ENCODE measurements at places on chromosomes 1 and 21. TPM values are rescaled to one million over a fixed set of nuclear protein-coding genes. Genes with fewer than 3 reads are reported as not detected.

GRCh38 chr21:40686526-40686925 is 160.4 kb downstream of the DSCAM start:
- H3K27me3 ChIP-seq, result no peaks in the 10 kb centered on the region
- peaks cover 17% of the 10 kb centered on the region for H3K4me1 ChIP-seq
- DNase-seq, result no peak
- no peaks in the 10 kb centered on the region for H3K36me3 ChIP-seq
- H3K4me3 ChIP-seq, result no peak overlapping the region

GRCh38 chr1:191641420-191642260 is 516.6 kb upstream of the RGS18 start:
- H3K4me3 ChIP-seq, result no peak overlapping the region
- DNase-seq, result no peak
- H3K27me3 ChIP-seq, result no peaks in the 10 kb centered on the region
- no peaks in the 10 kb centered on the region for H3K4me1 ChIP-seq
- no peak overlapping the region for H3K27ac ChIP-seq

DNA sequence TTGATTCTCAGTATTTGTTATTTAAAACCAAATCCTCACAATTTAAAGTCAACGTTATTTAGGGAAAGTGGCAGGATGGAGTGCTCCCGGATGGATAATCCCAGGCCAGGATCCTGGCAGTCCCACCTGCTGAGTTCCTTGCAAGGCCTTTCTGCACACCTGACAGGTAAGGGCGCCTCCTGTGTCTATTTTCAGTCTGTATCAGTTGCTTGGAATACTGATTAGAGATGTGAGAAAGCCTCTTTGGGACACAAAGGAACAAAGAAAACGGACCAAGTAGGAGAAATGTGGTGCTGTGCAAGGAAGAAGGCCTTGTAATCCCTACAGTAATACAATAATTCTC is 12.2 kb downstream of the STYXL2 start:
- peak; percentile 64 for DNase-seq
- no peak overlapping the region for H3K27ac ChIP-seq
- H3K36me3 ChIP-seq, result no peaks in the 10 kb centered on the region
- H3K4me3 ChIP-seq, result no peak overlapping the region
- H3K27me3 ChIP-seq, result no peaks in the 10 kb centered on the region

DNA sequence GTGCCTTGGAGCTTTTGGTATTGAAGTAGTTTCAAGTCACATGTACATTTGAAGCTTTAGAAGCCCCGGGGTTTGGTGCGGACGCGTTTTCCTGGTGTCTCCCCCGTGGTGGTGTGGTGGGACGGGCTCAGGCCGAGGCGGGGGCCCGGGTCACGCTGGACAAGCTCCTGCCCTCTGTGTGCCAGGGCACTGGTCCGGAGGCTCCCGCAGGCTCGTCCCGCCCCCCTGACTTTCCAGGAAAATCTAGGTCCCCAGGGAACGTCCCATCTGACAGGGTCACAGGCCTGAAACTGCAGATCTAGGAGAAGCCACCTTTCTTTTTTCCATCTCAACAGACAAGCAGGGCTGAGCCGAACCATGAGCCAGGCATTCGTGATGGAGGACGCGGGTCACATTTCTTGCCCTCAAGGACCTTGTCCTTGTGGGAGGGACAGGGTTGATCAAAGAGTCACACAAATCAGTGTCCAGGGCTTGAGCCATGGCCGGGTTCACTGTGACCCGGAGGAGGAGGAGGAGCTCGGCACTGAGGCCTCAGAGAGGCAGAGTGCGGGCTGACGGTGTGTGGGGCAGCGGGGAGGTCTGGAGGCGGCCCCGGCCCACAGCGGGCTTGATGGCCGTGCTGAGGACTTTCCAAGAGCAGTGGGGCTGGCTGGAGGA is 1.6 kb downstream of the DMRTB1 start:
- H3K4me1 ChIP-seq, result no peaks in the 10 kb centered on the region
- H3K4me3 ChIP-seq, result no peak overlapping the region
- DNase-seq, result no peak
- no peaks in the 10 kb centered on the region for H3K36me3 ChIP-seq
- no peaks in the 10 kb centered on the region for H3K27me3 ChIP-seq

DNA sequence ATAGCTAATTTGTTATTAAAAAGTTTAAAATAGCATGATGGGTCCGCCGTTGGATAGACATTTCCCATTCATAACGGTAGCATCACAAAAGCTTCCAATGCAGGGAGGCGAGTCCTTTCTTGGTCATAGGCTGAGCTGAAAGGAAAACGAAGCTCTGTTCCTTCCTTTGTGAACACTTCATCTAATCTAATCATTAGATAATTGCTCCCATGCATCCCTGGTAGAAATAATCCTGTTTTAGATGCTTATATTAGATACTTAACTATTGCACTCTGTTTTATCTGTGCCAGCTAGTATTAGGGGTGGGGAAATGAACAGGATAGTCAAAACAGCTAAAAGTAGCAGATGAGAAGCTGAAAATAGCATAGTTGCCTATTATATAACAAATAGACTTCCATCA is 215.0 kb downstream of the SLC35F3 start:
- H3K27ac ChIP-seq, result no peak overlapping the region
- H3K36me3 ChIP-seq, result no peaks in the 10 kb centered on the region
- H3K4me3 ChIP-seq, result no peak overlapping the region
- no peak for DNase-seq

DNA sequence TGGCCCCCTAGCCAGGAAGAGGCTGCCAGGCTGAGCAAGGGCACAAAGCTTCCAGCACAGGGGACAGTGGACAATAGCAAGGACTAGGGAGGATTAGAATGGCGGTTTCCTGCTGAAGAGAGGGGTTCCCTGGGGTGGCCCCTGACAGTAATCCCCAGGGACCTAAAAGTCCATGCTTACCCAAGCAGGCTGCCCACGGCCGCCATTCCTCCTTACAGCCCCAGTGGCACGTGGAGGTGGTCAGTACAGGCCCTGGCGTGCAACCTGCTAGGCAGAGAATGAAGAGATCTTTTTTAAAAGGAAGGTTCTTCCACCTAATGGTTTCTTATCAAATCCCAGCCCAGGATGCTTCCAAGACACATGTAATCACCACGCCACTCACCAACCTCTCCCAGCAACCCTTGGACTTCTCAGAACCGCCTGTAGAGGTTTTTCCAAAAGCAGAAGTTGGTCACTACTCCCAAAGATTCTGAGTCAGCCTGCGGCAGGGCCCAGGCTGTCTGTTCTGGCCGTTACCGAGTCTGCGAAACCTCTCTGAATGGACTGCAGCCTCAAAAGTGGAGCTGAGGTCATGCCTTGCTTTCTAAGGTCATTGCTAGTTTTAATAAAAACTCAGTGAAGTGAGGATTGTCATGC is 926 bp downstream of the MRPL55 start:
- no peaks in the 10 kb centered on the region for H3K27me3 ChIP-seq
- H3K4me3 ChIP-seq, result peak overlapping the region; percentile 94
- H3K4me1 ChIP-seq, result peaks cover 5% of the 10 kb centered on the region
- H3K27ac ChIP-seq, result no peak overlapping the region

GRCh38 chr1:61241411-61241838 is 159.1 kb downstream of the NFIA start:
- H3K4me3 ChIP-seq, result no peak overlapping the region
- H3K4me1 ChIP-seq, result peaks cover 3% of the 10 kb centered on the region
- DNase-seq, result no peak
- no peak overlapping the region for H3K27ac ChIP-seq

GRCh38 chr21:34545079-34545884 is 33.3 kb upstream of the KCNE1 start:
- H3K4me1 ChIP-seq, result peaks cover 6% of the 10 kb centered on the region
- no peak overlapping the region for H3K4me3 ChIP-seq
- peak; percentile 75 for DNase-seq
- H3K36me3 ChIP-seq, result no peaks in the 10 kb centered on the region
- peak overlapping the region; percentile 87 for H3K27ac ChIP-seq
- H3K27me3 ChIP-seq, result no peaks in the 10 kb centered on the region

GRCh38 chr1:72851597-72851996 is 569.3 kb upstream of the NEGR1 start:
- H3K36me3 ChIP-seq, result no peaks in the 10 kb centered on the region
- H3K4me3 ChIP-seq, result no peak overlapping the region
- H3K4me1 ChIP-seq, result no peaks in the 10 kb centered on the region
- H3K27ac ChIP-seq, result no peak overlapping the region
- DNase-seq, result no peak

GRCh38 chr21:43917515-43918384 is 52.7 kb downstream of the AGPAT3 start:
- H3K27me3 ChIP-seq, result no peaks in the 10 kb centered on the region
- H3K27ac ChIP-seq, result no peak overlapping the region

DNA sequence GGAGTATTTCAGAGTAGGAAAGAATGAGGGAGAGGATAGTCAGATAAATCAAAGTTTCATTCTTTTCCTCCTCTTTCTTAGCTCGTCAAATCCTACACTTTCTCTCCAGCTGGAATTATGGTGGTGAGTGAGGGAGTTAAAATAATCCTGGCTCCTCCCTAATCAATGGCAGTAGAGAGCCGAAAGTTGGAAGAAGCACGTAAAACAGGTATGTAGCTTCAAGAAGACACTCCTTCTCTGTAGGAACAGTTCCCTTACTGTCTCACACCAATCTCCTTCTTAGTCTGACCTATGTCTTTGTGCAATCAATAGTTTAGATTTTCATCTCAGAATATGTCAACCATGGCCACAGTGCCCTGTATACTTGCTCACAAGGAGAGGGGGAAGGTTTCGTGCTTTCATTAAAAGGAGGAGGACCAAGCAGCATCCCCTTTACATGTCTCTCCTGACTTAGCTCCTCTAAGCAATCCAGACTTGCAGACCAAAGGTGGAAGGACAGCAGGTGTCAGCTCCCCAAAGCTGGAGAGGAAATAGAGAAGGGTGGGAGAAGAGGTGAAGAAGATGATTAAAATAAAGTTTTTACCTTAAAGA is 878 bp downstream of the MINDY1 start:
- H3K36me3 ChIP-seq, result no peaks in the 10 kb centered on the region
- no peak for DNase-seq
- H3K27me3 ChIP-seq, result no peaks in the 10 kb centered on the region

DNA sequence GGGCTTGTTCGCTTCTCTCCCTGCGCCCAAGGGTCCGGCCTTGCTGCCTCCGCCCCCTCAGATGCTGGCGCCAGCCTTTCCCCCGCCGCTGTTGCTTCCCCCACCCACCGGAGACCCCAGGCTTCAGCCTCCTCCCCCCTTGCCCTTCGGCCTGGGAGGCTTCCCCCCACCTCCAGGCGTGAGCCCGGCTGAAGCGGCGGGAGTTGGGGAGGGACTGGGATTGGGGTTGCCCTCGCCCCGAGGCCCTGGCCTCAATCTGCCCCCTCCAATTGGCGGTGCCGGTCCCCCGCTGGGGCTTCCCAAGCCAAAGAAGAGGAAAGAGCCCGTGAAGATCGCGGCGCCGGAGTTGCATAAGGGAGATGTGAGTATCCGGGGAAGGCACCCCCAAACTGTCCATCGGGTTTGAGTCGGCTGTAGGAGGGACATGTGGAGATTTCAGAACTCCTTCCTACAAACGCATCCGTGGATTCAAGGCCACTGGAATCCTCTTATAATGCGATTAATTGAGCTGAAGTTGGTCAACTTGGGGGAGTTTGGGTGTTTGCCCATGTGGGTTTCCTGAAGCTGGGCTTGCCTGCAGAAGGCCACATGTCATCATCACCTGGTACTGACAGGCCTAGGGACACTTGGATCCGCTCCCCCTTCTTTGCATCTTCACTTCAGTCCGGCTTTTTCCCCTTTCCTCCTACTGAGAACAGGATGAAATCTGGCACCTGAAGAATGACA is 707 bp downstream of the PRCC start:
- peak; percentile 83 for DNase-seq
- H3K27ac ChIP-seq, result peak overlapping the region; percentile 50
- peaks cover 10% of the 10 kb centered on the region for H3K4me1 ChIP-seq
- no peaks in the 10 kb centered on the region for H3K27me3 ChIP-seq
- H3K36me3 ChIP-seq, result peaks cover 26% of the 10 kb centered on the region

GRCh38 chr1:62448221-62448933 is 11.5 kb downstream of the USP1 start:
- H3K36me3 ChIP-seq, result peaks cover 96% of the 10 kb centered on the region
- H3K27ac ChIP-seq, result no peak overlapping the region
- no peaks in the 10 kb centered on the region for H3K4me1 ChIP-seq
- no peaks in the 10 kb centered on the region for H3K27me3 ChIP-seq
- H3K4me3 ChIP-seq, result no peak overlapping the region
- DNase-seq, result no peak

DNA sequence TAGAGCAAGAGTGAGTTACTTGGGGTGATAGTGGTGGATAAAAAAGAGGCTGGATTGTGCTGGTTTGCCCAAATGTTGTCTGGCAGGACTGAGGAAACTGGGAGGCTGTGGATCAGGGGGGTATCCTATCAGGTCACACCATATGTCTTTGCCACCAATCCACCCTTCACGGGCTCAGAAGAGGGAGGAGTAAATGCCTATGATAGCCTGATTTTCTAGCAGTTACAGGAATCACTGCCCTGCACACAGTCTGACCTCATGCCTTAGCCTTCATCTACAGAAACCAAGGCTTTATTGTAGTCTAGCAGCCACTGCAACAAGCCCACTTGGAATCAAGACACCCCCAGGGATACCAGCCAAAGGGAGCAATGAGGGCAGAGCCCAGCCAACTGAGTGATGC is 51.8 kb downstream of the ATP1A1 start:
- DNase-seq, result no peak
- no peak overlapping the region for H3K27ac ChIP-seq
- H3K4me1 ChIP-seq, result peaks cover 13% of the 10 kb centered on the region
- H3K36me3 ChIP-seq, result no peaks in the 10 kb centered on the region

DNA sequence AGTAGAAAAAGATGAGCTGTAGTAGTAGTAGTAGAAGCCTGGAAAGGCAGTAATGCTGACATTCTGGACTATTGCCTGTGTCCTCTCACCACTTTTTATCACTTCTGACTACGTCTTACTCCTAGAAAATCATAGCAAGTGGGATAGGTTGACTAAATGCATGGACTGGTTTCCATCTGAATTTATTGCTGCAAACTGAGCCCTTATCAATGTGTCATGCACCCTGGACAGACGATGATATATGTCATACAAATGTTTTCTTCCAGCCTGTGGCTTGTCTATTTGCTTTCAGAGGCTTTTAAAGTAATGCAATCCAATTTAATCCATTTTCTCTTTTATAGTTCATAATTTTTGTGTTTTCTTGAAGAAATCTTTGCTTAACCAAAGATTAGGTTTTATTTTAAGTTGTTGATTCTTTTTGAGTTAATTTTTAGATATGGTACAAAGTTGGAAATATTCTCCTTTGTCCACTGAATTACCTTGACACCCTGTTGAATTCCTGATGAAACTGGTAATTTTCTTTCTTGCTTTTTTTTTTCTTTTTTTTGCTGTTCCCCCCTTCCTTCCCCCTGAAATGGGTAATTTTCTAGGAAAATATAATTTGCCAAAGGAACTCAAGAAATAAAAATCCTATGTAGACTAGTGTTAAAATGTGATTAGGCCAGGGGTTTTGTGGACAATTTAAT is 47.1 kb downstream of the PHACTR4 start:
- DNase-seq, result no peak
- H3K4me1 ChIP-seq, result no peaks in the 10 kb centered on the region
- H3K4me3 ChIP-seq, result no peak overlapping the region
- no peaks in the 10 kb centered on the region for H3K27me3 ChIP-seq
- peaks cover 4% of the 10 kb centered on the region for H3K36me3 ChIP-seq
- H3K27ac ChIP-seq, result no peak overlapping the region

The ATP6V0B gene
- 108 TPM for total RNA-seq

The PANK4 gene
- 36.4 TPM for total RNA-seq

The OLIG1 gene
- not detected for total RNA-seq

The CD34 gene
- 1.4 TPM for total RNA-seq

The RNU1-3 gene
- 2,807 TPM for total RNA-seq

The APCS gene
- not detected for total RNA-seq

The DNAJC28 gene
- 1.8 TPM for total RNA-seq

The IQGAP3 gene
- total RNA-seq, result 21.5 TPM

Data from endodermal cell (in vitro differentiated cells).